ENCODE measurements at places on chromosomes 13 and 19.
A peak's percentile ranks its signal among the peaks of the same experiment; 100 is the strongest.

DNA sequence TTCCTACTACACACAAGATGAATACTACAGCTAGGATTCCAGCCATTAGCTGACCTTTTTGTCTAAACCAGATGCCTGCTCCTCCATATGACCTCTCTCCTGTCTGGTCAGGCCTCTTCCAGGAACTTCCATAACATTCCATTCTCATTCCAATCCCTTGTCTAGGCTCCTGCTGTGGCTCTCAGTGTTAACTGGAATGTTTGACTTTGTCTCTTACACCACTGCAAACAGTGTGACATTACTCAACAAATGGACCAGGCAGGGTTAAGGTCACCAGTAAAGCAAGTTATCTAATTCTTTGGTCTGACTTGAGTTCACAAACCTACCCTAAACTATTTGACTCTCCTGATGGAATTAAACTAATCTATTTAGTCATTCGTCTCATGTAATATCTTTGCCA is 2.1 kb upstream of the GPC6 start:
- no peak for DNase-seq

DNA sequence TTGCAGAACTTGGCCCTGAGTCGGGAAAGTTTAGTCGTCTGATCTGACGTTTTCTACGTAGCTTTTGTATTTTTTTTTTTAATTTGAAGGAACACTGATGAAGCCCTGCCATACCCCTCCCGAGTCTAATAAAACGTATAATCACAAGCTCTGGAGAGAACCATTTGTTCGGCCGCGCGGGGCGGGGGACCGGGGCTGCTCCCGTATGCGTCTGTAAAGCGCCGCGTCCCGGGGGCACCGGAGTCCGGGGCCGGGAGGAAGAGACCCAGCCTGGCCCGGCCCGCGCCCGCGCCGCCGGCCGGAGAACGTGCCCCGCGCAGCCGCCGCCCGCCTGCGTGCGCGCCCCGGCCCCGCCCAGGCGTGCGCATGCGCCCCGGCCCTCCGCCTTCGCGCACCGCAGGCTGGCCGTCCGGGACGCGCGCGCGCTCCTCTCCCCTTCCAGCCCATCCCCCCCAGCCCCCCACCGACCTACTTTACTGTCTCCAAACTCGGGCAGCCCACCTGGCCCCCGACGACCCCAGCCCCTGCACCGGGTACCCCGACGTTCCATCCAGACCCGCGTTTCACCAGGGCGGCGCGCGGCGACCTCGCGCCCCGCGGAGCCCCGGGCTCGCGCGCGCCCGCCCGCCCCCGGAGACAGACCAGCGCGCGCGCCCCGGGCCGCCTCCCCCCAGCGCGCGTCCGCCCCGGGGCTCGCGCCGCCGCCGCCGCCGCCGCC is 785 bp upstream of the USF2 start:
- no peak for DNase-seq

DNA sequence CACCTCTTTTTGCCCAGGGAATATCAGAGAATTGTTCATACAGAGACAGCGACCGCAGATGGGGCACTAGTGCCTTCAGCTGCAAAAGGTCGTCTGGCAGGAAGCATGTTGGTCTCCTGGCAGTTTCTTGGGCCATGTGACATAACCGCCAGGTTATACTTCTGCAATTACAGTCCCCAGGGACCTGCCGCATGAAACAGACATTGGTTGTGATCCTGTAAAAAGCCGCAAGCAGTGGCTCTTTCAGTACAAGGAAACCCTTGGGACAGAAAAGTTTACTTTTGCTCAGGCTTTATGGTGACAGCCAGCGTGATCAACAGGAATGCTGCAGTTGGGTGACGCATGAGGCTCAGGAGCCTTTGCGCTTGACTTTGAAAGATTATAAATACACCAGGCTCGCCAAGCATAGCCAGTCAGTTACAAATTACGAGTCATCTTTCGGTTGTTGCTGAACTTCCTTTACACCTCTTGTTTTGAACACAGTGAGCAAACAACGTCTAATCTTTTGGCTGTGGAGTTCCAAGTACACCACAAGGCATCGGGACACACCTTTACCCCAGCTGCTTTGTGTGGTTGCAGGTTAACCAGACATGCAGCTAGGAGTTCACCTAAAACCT is 50.5 kb upstream of the UBE2L5 start:
- DNase-seq, result peak; percentile 56

DNA sequence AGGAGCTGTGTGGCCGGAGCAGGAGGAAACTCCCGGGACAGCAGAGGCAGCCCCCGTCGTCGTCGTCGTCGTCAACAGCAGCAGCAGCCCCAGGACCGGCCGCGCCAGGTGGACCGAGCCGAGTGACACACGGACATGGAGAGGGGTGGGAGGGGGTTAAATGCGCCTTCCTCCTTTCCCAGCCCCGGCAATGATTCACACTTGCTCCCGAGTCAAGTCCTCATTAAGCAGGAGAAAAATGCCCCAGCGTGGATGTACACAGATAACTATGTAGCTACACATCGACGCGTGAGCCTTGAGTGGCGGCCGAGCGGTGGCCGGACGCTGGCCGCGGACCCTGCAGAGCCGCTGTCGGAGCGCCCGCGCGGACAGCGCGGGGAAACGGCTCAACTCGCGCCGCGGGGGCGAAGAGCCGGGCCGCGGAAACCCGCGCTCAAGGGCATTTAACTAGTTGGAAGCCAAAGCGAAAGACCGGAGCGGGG is 645 bp downstream of the UBL3 start:
- DNase-seq, result peak; percentile 38

GRCh38 chr13:93080587-93080986 is 146.0 kb upstream of the GPC6 start:
- peak; percentile 80 for DNase-seq

GRCh38 chr13:72074663-72075062 is 207.7 kb upstream of the DACH1 start:
- DNase-seq, result no peak

- peak; percentile 81 for DNase-seq
Measured at GRCh38 chr13:75704927-75705288, 68.8 kb downstream of the LMO7 start.

- no peak for DNase-seq
Measured at GRCh38 chr13:25095851-25096453, at the start of gene PABPC3. PABPC3 (plus strand) TSS chr13:25096136; CDS start chr13:25096199, 63 bp downstream.

- no peak for DNase-seq
Measured at GRCh38 chr19:1311543-1312091, 25.9 kb downstream of the EFNA2 start.
